ENCODE measurements at places on chromosomes 2 and 18. TPM values are rescaled to one million over a fixed set of nuclear protein-coding genes. Genes with fewer than 3 reads are reported as not detected.

POTEI gene
- total RNA-seq = 0.66 TPM

C1QL2 gene
- total RNA-seq = not detected

UGT1A8 gene
- total RNA-seq = not detected

SERTAD2 gene
- 15.1 TPM for total RNA-seq

CXCR4 gene
- 93.5 TPM for total RNA-seq

NT5DC4 gene
- not detected for total RNA-seq
